ENCODE measurements at places on chromosomes 7 and 10.

DNA sequence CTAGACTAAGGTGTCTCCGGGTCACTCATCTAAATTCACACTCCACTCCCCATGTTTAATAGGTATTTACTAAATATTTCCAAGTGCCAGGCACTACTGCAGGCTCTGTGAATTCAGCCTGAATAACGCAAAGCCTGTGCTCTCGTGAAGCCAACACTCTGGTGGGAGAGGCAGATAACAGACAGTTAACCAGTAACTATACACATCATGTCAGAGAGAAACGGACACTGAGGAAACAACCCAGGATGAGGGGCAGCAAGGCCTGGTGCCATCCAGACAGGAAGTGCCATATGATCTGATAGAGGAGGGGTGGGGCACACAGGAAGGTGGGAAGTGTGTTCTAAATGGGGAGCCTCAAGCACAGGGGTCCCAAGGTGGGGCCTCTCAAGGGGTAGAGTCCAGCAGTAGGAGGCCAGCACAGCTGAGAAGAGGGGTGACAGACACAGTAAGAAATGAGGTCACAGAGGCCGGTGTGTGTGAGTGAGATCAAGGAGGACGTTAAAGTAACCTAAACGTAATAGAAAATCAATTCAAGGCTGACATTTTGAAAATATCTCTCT is 85.3 kb downstream of the LARP4B start:
- DNase-seq, result no peak

DNA sequence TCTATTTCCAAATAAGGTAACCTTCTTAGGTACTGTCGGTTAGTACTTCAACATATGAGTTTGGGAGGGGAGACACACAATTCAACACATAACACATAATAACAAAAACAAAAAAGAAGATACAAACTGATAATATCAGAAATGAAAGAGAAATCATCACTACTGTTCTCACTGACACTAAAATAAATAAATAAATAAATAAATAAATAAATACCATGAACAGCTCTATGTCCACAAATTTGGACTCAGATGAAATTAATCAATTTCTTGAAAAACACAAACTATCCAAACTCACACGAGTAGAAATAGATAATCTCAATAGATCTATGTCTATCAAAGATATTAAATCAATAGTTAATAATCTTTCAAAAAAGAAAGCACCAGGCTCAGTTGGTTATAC is 24.5 kb upstream of the SAMD9L start:
- no peak for DNase-seq

GRCh38 chr10:100811261-100811660 is 65.9 kb downstream of the PAX2 start:
- DNase-seq, result no peak

DNA sequence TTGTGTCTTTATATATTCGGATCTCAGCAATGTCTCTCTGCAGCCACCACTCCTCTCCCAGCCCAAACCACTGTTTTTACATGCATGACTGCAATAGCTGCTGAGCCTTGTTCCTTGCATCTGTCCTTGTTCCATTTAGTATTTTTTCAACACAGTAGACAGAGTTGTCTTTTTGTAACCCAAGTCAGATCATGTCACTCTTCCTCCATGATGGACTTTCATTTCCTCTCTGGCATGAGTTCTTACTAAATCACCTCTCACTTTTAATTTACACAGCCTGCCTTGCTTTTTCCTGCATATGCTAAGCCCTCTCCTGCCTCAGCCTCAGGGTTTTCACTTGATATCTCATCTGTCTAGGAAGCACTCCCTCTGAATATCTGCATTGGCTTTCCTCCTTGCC is 353.2 kb downstream of the HGF start:
- DNase-seq, result no peak

DNA sequence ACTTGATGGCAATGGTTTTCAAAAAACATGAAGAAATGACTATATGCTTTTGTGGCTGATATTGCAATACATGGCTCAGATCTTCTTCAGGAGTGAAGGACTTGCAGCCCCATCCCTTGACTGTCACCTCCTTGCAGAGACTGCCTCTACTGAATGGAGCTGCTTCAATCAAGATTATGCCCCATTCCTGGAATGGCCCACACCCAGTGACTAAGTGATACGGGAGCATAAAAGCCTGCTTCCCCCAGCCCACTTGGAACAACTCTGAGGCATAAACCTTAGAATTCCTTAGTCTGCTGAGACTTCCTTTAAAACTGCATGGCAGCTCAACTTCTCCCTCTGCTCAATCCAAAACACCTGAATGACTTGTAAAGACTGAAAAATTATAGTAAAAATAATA is 957.1 kb downstream of the SORCS3 start:
- no peak for DNase-seq

DNA sequence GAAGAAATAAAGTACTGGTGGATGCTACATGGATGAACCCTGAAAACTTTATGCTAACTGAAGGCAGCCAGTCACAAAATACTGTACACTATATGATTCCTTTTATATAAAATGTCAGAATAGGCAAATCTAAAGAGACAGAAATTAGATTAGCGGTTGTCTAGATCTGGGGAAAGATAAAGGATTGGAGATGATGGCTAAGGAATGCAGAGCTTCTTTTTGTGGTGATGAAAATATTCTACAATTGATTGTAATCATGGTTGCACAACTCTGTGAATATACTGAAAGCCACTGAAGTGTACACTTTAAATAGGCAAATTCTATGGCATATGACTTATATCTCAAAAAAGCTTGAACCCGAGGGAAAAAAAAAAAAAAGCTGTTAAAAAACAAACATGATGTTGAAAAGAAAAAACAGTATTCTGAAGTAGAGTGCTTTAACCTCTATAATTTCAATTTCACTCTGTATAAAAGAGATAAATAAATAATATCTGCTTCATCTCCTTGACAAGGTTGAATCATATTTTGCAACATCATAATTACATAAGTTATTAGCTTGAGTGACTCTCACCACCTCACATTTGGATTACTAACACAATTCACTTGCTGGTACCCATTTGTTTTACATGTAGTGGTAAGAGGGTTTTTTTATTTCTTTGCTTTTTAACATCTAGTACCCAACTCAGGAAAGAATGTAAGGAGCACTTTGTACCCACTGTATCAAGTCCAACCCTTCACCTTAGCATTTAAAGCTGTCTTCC is 2.8 kb upstream of the GNAI1 start:
- DNase-seq, result no peak

- no peak for DNase-seq
Measured at GRCh38 chr10:123516291-123516690, 149.9 kb upstream of the GPR26 start.

Data from T-helper 2 cell (primary cell).